T-helper 1 cell (primary cell): ENCODE measurements at places on chromosomes 2 and 18.
A peak's percentile ranks its signal among the peaks of the same experiment; 100 is the strongest.

DNA sequence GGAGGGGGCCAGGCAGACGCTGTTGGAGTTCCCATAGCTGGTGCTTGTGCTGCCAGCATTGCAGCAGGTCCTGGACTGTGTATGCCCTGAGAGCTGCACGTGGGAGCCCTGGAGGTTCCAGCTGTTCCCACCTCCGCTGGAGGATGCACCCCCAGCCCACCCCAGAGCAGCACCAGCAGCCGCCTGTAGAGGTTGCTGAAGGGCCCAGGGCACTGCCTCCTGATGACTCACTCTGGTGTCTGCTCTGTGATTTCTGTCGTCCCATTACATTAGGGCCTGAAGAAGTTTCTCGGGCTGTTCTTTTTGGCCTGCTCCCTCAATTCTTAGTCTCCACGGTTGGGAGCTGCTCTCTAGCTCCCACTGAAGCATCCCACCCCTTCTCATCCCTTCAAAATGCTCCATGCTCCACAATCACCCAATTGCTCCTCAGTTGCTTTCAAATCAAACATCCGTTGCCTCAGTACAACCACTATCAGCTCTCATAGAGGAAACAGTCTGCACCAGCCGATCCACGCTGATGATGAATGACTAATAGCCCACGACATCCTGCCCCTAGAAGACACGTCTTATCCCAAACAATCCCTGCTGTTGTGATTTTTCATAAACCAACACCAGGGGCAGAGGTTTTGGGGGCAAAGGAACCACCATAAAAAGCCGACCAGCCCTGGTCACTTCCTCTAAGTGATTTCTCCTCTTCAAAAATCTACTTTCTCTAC is 65.2 kb upstream of the RNF152 start:
- DNase-seq = no peak

DNA sequence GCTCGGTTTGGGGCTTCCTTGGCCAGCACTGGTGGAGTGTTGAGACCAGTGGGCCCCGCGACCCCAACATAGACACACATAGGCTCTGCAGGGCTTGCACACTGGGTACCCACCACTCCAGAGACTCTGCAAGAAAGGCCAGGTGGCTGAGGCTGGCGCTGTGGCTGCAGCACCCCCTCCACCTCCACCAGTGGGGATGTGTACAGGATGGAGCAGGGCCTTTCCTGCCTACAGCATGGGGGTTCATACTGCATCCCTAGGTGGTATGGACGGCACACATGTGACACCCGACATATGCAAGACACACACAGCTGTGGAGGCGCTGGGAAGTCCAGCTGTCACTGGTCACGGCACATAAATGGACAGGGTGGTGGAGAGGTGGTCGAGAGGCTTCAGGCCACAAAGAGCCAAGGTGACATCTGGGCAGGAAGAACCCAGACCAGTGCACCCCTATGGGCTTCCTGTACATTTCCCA is 1.3 kb downstream of the RNPEPL1 start:
- no peak for DNase-seq

GRCh38 chr18:63795606-63796005 is 20.4 kb downstream of the SERPINB7 start:
- DNase-seq = no peak

DNA sequence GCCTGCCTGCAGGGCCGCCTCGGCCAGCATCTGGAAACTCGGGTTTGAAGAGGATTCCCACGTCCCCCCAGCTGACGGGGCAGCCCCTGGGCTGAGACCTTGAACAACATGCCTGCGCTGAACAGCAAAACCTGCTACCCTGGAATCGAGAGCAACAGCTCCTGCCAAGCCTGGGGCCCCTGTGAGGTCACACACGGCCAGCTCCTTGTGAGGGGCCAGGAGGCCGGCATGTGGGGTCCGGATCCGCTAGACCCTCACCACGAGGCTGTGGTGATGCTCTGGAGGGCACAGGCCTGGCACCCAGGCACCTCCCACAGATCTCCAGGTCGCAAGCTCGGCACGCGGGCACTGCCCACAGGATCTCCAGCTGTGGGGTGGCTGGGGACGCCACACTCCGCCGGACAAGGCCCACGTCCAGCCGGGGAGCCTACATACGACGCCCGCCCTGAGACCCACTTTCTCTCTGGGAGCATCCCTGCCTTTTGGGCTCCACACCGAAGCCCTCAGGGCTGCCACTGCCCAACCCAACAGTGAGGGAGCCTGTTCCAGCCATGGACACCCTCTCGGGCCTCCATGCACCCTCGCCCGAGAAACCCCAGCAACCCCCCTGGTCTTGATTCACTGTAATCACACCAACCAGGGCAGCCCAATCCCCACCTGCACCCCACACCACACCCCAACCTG is 34.1 kb downstream of the SLC66A2 start:
- DNase-seq = no peak

DNA sequence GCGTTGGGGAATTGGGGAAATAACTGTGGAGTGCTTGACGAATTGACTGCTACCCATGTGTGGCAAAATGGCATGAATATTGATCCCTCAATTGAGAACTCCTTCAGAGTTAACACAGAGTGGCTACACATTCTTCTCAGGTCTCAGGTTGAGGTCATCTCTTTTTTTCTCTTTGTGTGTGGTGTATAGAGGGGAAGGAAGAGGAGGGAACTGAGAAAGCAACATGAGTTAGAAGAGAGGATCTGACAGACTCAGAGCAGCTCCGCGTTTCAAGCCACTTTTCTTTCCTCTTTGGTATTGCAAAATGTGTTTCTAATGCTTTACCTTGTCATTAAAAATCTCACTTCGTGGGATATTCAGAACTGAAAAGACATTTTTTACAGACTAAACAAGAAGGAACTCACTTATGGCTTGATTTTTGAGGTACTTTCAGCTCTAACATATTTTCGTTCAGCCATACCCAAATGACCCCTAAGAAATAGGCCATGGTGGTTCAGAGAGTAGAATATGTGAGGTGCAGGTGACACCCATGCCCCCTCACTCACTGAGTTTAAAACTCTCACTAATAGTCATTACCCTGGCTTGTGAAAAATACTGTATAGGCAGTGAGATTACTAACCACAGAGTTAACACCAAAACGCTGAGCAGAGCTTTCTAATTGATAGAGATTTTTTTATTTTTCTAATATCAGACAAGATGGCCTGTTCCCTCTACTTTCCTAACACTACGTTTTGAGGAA is 22.5 kb downstream of the STAT4 start:
- DNase-seq = no peak

DNA sequence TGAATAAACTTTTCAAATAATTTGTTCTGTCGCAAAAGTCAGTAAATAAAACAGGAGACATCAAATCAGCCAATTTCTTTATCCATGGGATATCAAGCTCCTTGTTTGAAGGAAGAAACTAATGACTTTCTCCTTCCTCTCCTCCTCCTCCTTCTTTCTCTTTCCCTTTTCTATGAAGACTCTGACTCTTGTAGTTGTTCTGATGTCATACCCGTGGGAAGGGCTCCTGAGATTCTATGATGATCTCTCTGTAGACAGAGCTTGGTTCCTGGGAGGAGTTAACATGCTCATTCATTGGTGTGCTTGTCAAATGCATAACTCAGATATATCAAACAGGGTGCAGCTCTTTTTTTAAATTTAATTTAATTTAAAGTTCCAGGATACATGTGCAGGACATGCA is 118.7 kb upstream of the KCTD1 start:
- no peak for DNase-seq

DNA sequence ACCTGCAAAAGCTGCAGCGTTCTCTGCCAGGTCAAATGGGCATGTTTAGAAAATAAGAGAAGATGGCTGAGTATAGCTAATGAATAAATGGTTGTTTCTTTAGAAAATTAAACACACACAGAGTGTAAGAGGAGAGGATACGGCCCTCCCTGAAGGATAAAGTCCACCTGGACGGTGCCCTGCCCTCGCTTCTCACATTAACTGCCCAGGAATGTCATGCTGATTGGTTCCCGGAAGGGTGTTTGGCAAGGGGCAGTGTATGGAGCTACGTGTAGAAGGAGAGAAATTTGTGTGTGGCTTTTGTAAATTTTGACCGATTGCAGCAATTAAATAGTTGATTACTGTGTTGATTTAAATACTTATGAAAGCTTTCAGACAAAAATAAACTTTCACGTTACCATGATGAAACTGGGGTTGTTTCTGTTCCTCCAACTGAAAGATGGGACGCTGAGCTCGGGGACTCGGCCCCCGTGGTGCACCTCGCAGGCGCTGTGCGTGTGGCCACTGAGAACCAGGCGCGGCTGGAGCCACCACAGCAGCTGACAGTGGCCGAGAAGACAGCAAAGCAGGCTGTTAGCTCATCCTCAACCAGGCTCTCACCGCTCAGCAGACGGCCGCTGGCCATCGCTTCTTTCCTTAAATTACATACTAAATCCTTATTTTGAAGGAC is 22.7 kb downstream of the MPPE1 start:
- no peak for DNase-seq

DNA sequence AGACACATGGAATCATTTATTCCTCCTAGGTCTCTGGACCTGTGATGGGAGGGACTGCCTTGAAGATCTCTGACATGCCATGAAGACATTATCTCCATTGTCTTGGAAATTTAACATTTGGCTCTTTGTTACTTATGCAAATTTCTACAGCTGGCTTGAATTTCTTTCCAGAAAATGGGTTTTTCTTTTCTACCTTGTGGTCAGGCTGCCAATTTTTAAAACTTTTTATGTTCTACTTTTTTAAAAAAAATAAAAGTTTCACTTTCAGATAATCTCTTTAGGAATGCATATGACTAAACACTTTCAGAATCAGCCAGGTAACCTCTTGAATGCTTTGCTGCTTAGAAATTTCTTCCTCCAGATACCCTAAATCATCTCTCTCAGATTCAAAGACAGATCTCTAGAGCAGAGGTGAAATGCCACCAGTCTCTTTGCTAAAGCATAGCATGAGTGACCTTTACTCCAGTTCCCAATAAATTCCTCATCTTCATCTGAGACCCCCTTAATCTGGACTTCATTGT is 209.6 kb downstream of the RPRM start:
- DNase-seq = no peak

DNA sequence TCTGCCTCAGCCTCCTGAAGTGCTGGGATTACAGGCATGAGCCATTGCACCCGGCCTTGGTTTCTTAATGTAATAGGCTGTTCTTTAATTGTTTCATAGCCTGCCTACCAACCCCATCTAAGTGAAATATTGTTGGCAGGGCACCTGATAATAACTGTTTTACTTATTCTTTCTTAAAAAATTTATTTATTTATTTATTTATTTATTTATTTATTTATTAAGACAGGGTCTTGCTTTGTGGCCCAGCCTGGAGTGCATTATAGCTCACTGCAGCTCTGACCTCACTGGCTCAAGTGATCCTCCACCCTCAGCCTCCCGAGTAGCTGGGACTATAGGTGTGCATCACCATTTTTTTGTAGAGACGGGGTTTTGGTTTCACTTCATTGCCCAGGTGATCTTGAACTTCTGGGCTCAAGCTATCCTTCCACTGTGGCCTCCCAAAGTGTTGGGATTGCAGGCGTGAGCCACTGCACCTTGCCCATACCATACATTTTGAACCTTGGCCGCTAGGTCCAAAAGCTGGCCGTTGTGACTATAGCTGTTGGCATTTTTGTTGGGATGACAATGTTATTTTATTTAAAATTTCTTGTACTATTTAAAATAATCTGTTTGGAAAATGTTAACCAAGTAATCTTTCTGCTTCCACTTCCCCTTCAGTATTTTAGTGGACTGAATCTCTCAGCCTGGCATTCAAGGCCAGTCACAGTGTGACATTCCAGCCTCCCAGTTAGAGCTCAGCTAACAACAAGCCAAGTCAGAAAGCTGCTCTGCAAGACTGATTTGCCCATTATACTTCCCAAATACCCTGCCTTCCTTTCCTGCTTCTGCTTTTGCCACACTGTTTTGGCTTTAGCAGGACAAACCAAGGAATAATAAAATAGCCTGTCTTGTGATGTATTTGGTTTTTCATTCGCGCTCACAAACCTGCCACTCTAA is 52.4 kb downstream of the BABAM2 start:
- DNase-seq = no peak

GRCh38 chr2:23826771-23827170 is 100.2 kb downstream of the ATAD2B start:
- no peak for DNase-seq

- no peak for DNase-seq
These were observed 213.4 kb upstream of the STK17B start for GRCh38 chr2:196384729-196385128.

DNA sequence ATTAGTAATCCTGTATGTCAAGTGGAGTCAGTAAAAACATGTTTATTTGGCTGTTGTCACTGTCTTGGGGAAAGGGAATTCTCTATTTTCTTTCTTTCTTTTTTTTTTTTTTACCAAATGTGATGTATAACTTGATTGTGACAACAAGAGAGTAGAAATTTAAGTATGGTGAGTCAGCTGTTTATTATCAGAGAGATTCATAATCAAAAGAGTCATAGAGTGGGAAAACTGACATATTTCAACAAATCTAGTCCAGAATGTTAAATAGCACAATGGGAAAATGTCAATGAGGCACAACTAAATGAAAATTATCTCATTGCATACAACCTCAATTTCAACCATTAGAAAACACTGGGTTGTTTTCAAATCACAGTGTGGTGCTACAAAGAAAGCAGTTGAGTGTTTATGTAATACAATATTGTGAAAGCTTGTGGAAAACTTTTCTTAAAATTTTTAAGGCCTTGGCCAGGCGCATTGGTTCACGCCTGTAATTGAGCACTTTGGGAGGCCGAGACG is 111.9 kb upstream of the DTNA start:
- no peak for DNase-seq

DNA sequence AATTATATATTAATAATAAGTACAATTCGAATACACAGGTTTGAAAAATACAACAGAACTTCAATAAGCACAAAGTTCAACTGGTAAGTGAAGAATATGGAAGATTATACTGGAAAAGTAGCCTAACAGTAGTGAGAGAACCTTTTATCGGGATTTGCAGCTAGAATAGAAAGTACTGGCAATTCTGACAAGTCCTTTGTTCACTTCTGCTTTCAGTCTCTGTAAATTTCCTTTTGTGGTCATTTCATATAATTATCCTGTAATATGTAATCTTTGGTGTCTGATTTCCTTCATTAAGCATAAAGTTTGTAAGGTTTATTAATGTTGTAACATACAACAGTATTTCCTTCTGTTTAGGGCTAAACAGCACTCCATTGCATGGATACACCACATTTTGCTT is 67.2 kb downstream of the CUL3 start:
- no peak for DNase-seq

GRCh38 chr18:55375930-55376329 is 212.1 kb downstream of the TCF4 start:
- DNase-seq = no peak

GRCh38 chr2:96501471-96501874 is 3.7 kb downstream of the NEURL3 start:
- DNase-seq = peak; percentile 61

GRCh38 chr2:58434692-58435091 is 193.6 kb upstream of the FANCL start:
- DNase-seq = no peak

DNA sequence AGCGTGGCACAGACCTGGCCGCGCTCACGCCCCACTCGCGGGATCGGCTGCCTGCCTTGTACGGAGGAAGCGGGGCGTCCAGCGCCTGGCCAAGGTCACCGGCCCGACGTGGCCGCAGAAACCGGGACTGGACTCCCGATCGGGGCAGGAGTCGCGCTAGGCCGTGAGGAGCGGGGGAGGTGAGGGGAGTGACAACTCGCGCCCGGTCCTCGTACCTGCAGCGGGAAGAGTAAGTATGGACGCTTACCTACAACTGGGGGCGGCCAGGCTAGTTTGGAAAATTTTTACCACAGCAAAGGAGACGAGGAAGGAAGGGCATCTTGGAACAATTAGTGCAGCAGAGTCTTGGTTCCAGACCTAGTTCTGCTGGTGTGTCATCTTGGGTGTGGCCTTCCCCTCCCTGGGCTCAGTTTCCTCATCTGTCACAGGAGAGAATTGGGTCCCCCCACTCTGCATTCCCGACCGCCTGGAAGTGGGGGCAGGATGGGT is 693 bp downstream of the UBE2F start:
- no peak for DNase-seq

GRCh38 chr18:35458271-35458670 is 39.5 kb downstream of the INO80C start:
- no peak for DNase-seq
